ENCODE measurements at places on chromosomes 13 and 19. TPM values are rescaled to one million over a fixed set of nuclear protein-coding genes. Genes with fewer than 3 reads are reported as not detected.

Gene KISS1R
- total RNA-seq, result not detected

Gene FBXO17
- total RNA-seq, result 1.9 TPM

Gene ATCAY
- 0.09 TPM for total RNA-seq

Gene SLC8A2
- total RNA-seq, result 0.75 TPM

Gene APC2
- total RNA-seq, result 0.24 TPM

DNA sequence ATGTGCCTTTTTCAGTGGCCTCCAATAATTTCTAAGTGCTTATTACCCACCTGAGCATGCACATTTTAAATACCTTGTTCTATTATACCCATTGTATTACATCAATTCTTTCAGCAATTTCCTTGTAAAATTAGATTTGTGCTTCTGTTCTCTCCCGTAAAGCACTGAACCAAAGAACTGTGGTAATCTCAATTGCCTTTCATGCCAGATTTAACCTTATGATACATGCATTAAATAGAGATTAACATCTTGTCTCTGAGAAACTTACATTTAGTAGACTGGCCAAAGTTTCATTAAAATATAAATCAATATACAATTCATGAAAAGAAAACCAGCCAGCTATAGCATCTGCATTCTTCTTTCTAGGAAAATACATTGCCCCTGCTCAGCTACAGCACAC, 137.2 kb downstream of the EFNB2 start:
- no peak for DNase-seq

GRCh38 chr19:12802267-12803106, 618 bp downstream of the THSD8 start:
- peak; percentile 57 for DNase-seq

DNA sequence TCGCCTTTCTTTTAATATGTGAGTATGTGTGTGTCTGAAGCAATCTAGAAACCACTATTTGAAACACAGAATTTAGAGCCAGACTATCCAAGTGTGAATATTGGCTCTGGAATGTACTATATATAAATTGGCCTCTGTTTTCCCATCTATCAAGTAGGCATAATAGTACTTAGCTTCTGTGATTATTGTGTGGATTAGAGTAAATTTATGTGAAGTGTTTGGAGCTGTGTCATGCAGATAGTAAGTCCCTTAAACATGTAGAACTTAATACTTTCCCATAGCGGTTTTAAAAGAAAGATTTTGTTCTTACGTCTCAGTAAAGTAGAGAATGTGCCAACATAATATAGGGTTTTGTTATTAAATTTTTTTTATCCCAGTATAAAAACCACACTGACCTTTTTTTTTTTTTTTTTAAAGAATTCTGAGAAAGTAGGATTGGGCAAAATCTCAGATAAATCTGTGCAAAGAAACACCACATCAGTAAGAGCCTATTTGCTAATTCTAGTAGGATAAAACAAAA, 432.3 kb downstream of the RFC3 start:
- no peak for DNase-seq

GRCh38 chr13:102325321-102325720, 76.5 kb downstream of the FGF14 start:
- DNase-seq, result no peak

Data from mucosa of descending colon (tissue), 3 donors.